ENCODE measurements at places on chromosomes 1 and 21.

DNA sequence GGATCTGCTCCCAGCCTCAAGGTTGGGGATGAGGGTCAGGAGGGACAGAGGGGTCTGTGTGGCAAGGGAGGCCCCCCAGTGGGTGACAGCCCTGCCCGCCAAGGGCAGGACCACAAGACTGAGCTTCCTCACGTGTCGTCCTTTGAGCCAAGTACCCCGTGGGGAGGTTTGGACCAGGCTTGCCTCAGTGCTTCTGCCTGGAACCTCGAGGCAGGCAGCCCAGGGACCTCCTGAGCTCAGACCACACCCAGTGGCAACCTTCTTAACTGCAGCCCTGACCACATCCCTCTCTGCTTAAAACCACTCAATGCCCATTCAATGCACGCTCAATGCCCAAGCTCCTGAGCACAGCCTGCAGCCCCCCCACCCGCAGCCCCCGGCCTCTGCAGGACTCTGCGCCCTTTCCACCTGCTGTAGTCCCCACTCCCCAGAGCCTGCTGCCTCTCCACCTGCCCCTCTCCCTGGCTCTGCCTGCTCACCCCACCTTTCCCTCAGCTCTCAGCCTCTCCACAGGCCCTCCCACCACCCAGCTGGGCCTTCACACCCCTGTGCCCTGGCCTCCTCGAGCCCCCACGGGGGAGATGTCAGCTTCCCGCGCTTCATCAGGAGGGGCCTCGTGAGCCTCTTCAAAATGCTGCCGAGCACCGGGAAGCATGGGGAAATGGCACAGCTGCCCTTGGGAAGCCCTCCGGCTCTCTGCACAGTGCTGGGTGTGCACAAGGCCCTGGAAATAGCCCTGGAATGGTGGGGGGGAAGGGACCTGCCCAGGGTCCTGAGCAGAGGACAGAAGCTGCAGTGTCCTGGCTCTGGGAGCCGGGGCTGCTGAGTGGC lies 129.3 kb upstream of the VAMP3 start:
- no peak for DNase-seq

GRCh38 chr1:158180741-158181576 lies at the start of gene CD1D:
CD1D (plus strand) TSS chr1:158180895; CDS start chr1:158181102, 207 bp downstream.
- DNase-seq: peak; percentile 73

GRCh38 chr21:41059871-41060270 lies 108.1 kb upstream of the BACE2 start:
- no peak for DNase-seq

DNA sequence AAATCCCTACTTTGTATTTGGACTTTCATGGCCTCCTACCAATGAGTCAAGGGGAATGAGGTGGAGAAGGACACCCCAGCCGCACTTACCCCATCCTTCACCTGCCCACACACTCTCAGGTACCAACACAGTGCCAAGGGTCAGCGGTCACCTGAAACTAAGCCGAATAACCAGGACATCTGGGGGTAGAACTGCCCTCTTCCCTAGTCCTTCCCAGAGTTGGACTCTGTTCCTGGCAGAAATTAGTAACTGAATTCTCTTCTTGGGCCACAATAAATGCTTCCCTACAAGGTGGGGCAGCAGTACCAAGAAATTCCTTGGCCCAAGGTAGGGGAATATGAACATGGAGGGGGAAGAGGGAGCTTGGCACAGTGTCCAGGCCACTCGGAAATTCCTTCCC lies 7.3 kb downstream of the SLC45A3 start:
- no peak for DNase-seq

- no peak for DNase-seq
Measured at GRCh38 chr1:231272173-231272572, 31.2 kb downstream of the GNPAT start.

DNA sequence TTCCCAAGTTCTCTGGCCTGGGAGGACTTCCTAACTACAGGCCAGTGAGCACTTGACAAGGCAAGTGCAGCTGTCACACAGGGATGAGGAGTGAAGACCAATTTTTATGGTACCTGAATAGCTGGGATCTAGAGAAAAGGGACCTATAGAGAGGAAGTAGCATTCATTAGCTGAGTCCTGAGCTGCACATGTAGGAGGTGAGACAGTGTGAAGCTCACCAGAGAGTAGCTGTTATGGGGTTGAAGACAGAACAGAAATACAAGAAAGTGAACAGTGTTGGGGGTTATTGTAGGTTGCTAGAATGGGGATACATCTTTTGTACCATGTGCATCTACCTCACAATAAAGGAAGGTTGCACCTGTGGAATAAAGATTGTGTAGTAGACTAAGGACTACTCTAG lies 37.7 kb upstream of the PYHIN1 start:
- DNase-seq: no peak

DNA sequence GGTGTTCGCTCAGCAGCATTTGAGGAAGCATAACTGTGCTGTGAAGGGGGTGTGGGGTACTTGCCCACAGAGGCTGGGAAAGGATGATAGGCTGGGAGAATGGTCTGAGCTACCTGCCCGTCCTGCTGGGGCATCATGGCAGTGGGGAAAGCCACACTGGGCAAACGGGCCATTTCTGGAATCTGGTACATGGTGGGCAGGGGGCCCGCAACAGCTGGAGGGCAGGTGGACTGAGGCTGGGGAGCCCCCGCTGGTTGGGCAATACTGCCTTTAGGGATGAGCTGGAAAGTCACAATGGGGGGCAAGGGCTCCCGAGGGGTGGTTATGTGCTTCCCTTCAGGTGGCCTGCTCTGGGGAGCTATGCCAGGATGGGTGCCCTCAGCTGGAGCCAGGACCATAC lies 19.2 kb upstream of the ADAM30 start:
- no peak for DNase-seq
